ENCODE measurements at places on chromosomes 3 and 15.

- no peak for DNase-seq
These were observed 478.5 kb upstream of the PROK2 start for GRCh38 chr3:72263223-72263990.

- DNase-seq, result no peak
These were observed 316.7 kb upstream of the RORA start for GRCh38 chr15:61545763-61546162.

DNA sequence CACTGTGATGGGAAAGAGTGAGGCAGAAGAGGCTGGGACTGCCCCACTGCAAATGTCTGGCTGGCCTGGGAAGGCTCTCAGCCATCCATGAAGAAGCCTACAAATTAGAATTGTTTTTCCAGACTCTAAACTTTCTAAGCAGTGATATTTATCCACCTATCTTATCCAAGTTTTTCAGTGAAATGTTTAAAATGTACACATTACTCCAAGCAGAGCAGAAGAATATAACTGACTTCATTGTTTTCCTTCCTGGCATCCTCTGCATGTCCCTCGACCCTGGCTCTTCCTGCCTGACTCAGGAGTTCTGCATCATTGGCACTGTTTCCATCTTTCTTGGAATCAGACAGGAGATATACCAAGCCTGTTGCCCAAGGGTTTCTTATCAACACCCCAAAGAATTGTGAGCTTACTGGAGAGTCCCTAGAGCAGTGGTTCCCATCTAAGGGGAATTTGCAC, 401.5 kb upstream of the PROK2 start:
- no peak for DNase-seq

DNA sequence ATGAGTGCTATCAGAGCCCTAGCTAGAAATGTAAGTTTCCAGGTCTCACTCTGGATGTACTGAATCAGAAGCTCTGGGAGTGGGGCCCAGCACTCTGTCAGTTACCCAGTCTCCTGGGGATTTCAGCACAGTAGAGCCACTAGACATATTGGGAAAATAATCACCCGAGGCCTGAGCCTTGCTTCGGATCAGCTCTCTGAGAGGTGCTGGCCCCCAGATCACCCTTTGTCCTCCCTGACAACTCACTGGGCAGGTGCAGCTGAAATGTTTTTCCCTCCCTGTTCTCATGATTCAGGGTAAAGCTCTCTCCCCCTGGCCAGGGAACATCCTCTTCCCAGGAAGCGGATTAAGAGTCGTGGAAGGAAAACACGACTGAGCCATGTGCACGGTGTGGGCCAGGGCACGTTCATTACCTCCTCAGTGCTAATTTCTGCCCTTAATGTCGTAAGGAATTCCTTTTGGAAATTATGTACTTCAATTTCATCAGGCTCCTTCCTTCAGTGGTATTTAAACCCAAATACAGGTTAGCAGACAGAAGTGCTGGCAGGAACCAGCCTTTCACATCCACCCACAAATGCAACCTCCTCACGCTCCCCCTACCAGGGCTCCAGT, 296.7 kb upstream of the LYSMD4 start:
- DNase-seq, result no peak

- DNase-seq, result no peak
These were observed 27.6 kb downstream of the RUBCN start for GRCh38 chr3:197709135-197709534.

GRCh38 chr3:65689436-65689835, 349.3 kb downstream of the MAGI1 start:
- no peak for DNase-seq

DNA sequence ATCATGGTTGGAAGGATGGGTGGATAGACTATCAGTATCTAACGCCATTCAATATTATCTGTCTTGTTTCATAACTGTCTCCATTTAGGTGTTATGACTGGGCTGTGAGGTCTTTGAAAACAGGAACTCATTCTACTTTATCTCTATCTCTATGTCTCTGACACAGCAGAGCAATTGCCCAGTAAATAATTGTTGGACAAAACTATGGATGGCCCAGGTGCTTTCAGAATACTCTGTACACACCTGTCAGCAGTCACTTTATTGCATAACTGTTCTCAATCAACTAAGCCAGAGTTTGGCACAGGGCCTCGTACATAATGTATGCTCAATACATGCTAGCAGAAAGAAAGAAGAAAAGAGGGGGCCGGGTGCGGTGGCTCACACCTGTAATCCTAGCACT, 210.3 kb downstream of the OPA1 start:
- DNase-seq, result no peak

DNA sequence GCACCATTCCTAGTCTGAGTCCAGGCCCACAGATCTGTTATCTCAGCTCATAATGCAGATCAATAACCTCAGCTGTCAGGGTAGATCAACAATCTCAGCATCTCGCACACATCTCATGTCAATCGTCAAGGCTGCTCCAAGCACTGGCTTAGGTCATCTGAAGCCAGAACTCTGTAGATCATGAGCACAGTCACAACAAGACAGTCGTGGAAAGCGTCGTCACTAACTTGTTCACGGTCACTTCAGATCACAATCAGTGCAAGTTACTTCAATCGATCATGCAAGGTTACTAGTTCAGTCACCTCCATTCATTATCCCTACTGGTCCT, 71.8 kb downstream of the RBPMS2 start:
- DNase-seq, result no peak

Data from activated T-cell treated with anti-CD3 and anti-CD28 coated beads for 1 hour (primary cell).